ENCODE measurements at places on chromosomes 16 and 17.

DNA sequence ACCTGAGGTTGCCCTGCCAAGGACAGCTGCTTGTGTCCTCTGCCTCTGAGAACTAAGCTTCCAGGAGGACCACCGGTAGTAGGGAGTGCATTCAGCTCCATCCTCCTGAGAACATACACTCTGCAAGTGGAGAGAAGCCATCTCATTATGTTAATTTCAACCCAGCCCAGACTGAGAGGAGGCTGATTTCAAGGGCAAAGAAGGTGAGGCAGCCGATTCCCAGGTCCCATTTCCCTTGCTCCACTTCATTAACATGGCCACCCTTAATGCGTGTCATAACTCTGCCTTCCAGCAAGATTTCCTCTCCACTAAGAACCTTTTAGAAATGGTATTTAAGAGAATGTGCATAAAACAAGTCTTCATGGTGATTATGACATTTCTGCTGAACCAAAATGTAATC is 72.5 kb downstream of the CDH13 start:
- DNase-seq, result no peak

GRCh38 chr16:85722128-85722893 is 28.6 kb downstream of the C16orf74 start:
- no peak for DNase-seq

DNA sequence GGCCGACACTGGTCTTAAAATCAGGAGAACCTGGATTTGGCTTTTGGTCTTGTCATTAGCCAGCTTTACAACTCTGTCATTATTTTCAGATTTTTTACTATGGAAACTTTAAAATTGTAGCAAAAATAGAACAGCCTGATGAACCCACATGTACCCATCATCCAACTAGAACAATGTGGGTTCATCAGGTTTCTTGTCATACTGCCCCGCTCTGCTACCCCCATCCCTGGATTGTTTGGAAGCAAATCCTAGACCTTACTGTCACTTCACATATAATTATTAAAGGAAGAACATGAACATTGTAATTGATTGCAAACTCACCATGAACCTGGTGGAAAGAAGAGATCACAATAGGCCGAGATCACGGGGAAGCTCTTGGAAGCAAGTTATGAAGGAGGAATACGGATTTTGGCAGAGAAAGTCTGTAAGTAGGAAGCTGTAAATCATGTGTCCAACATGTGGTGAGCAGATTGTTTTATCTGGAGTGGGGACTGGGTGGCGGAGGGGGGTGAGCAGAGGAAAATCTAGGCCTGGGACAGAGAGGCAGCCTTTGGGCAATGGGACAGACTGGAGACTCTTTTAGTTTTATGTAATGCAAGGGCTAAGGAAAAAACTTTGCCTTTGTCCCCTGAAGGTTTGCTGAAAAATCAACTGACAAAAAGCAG is 67.0 kb downstream of the PITPNC1 start:
- DNase-seq, result no peak

- DNase-seq, result no peak
Observed at GRCh38 chr16:27322858-27323780, 9.3 kb downstream of the IL4R start.

GRCh38 chr17:64773836-64774761 is 112.0 kb upstream of the SMURF2 start:
- peak; percentile 93 for DNase-seq

GRCh38 chr16:23868136-23868535 is 32.4 kb downstream of the PRKCB start:
- no peak for DNase-seq

DNA sequence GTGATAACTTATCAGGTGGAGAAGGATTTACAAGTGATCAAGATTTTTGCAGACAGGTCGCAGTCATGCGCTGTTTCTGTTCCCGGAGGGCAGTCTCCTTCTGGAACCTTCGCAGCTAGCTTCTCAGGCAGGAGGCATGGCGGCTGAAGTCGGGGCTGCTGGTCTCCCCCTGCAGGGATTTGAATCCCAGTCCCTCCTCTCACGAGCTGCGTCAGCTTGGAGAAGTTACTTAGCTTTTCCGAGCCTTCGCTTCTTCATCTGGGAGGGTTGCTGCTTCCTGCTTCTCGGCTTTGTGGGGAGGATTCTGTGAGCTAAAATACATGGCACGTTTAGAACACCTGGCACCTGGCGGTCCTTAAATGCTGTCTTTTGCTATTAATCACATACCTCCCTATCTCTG is 287.8 kb upstream of the FOXF1 start:
- no peak for DNase-seq

- no peak for DNase-seq
Observed at GRCh38 chr16:26963109-26963508, 103.6 kb upstream of the C16orf82 start.

DNA sequence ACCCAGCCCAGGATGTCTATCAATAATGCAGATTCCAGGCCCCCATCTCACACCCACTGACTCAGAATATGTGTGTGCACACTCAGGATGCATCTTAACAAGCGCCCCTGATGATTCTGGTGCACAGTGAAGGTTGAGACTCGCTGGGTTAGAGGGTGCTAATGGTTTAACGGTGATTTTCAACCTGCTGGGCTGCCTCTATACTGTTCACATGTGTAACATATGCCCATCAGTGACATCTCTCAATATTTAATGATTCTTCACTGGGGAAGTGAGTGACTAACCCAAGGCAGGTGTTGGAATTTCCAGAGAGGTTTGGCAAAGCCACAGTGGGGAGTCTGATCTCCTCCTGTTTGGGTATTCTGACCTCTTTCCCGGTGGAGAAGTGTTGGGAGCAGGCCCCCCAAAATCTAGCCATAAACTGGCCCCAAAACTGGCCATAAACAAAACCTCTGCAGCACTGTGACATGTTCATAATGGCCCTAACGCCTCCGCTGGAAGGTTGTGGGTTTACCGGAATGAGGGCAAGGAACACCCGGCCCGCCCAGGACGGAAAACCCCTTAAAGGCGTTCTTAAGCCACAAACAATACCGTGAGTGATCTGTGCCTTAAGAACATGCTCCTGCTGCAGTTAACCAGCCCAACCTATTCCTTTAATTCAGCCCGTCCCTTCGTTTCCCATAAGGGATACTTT is 4.1 kb upstream of the DOC2B start:
- DNase-seq, result no peak

DNA sequence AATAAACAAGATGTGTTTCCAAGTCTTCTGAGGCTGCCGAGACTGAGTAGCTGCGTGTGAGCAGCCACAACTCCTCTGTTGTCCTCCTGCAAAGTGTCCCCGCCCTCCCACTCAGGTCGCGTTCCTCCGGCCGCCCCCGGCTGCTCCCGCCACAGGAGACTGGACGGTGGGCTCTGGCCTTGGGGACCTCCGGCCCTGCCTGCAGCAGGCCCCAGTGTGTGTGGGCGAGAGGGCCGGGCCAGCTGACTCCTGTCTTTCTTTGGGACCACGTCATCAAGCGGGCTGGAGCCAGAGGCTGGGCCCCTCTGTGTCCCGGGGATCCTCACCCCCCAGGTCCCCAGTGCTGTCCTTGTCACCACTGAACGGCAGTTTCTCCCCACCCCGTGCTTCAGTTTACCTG is 175.3 kb downstream of the NPIPB11 start:
- peak; percentile 45 for DNase-seq

DNA sequence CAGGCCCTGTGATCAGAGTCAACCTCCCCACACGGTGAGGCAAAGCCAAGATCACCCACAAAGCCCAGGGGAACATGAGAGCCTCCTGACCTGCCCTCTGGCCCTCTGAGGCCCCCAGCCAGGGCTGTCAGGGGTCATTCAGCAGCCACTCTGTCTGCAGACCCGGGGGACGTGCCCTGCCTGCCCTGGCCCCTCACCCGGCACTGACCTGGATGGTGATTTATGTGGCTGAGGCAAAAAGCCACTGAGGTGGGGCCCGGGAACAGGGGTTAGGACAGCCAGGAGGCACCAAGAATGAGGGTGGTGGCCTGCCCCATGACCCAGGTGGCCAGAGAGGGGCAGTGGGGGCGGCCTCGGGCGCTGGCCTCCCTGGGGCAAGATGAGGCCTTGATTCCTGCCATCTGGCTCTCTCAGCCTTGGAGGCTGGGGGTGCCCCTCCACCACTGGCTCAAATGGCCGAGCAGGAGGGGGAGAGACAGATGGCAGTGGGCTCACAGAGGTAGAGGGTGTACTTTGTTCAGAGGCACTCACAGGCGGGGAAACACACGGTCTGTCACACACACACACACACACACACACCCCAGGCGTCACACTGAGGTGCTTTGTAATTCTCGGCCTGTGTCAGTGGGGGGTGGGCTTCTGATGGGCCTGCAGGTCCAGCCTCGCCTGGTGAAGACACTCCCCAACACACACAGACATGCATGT is 174.0 kb upstream of the GSE1 start:
- no peak for DNase-seq

- no peak for DNase-seq
Observed at GRCh38 chr16:57514791-57515600, 21.4 kb downstream of the CCDC102A start.

- no peak for DNase-seq
Observed at GRCh38 chr17:74768763-74769114, 7.4 kb downstream of the NAT9 start.

DNA sequence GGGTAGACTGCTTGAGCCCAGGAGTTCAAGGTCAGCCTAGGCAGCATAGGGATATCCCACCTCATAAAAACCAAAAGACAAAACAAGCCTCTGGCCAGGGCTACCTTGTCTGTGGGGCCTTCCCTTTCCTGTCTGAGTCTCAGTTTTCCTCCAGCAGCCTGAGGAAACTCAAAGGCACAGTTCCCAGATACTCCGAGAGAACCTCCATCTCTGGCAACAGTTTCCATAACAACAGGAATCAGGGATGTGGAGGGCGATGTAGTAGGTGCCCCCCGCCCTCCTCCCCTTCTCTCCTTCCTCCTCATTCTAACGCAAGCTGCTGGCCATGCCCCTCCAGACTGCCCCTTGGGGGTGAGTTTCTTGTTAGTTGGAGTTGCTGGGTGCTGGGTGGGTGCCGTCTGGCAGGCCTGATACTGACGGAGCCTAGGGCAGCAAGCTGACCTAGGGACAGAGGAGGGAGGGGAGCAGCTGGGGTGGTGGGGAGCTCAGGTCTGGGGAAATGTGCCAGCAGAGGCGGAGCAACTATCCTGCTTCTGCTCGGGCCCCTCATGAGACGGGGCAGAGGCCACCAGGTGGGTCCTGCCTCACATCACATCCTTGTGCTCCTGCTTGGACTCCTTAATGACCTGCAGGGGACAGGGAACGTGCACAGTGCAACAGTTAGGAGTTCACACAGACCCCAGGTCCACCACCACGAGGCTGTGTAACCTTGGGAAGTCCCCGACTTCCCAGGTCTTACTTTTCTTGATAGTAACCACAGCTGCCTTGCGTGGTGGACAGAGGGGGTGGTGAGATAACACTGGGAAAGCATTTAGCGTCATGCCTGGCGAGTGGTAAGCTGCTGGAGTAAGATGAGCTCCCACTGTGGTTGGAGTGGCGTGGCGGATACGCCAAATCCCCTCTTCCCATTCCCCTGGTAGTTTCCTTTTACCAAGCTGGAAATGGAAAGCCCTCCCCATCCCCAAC is 7.8 kb upstream of the EFTUD2 start:
- no peak for DNase-seq

DNA sequence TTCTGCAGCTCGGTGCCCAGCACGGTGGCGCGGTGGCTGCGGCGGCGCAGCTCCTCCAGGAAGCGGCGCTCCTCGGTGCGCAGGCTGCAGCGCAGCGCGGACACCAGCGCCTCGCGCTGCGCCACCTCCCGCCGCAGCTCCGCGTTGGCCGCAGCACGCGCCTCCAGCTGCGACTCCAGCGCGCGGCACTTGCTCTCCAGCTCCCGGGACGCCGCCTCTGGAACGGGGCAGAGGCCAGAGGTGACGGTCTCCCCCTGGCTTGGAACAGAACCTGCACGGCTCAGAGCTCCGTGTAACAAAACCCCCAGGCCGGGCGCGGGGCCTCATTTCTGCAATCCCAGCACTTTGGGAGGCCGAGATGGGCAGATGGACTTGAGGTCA is 13.2 kb upstream of the CLUH start:
- DNase-seq, result peak; percentile 61

- no peak for DNase-seq
Observed at GRCh38 chr16:78249832-78250231, 150.4 kb downstream of the WWOX start.

DNA sequence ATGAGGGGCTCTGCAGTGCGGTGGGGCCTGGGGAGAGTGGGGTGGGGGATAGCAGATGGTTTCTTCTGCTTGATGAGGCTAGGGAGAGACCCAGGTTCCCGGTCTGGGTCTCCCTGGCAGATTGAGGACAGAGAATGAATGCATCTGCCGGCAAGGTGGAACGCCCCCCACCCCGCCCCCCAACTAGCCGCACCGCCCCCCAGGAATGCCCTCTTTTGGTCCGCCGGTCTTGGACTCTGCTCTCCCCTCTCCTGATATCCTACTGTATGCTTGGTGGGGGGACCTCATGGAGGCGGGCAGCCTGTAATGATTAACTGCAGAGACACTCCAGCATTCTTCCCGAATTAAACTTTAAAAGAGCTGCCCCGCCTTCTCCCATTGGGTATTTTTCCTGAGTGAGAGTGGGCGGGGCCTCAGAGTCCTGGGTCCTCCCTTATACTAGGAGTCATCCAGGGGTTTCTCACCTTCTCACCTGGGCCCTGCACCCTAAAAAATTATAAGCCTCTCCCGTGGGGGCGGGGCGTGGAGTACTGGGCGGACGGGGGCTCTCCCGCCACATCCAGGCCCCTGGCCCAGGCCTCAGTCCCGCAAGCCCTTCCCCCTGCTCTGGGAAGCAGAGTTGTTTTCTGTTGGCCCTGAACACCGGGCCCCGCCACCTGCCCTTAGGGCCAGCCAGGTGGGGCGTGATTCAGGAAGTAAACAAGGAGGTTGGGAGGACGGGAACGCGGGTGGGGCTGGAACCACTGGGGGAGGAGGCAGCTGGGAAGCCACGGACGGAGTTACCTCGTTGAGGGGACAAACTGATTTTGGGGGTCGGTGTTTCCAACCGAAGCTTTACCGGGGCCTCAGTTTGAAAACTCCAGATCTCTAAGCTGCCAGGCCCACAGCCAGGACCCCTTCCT is 1.5 kb downstream of the GRB7 start:
- no peak for DNase-seq

GRCh38 chr16:57530104-57530521 is 6.3 kb downstream of the CCDC102A start:
- no peak for DNase-seq

DNA sequence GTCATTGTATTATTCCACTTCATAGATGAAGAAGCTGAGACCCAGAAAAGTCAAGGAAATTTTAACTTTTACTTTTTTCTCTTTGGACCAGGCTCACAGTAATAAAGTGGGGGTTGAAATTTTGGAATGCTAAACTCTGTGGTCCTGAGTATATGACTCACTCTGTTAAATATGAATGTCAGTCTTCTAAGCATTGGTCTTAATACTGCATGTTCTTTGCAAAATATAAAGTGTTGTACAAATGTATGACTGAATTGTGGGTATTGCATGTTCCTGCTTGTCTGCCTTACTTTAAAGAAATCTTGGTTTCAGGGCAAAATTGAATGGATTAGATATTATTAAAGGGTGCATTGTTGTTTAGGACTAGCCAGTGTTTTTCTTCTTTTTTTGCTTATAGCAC is 950.8 kb upstream of the GOT2 start:
- no peak for DNase-seq

GRCh38 chr16:55045329-55045728 is 114.7 kb downstream of the IRX5 start:
- DNase-seq, result no peak

All from H1 (cell line).